Fibroblast of skin of right biceps (primary cell): ENCODE measurements at places on chromosomes 16 and 17.

GRCh38 chr17:48611681-48612455 is 1.1 kb upstream of the HOXB7 start:
- no peak for DNase-seq

DNA sequence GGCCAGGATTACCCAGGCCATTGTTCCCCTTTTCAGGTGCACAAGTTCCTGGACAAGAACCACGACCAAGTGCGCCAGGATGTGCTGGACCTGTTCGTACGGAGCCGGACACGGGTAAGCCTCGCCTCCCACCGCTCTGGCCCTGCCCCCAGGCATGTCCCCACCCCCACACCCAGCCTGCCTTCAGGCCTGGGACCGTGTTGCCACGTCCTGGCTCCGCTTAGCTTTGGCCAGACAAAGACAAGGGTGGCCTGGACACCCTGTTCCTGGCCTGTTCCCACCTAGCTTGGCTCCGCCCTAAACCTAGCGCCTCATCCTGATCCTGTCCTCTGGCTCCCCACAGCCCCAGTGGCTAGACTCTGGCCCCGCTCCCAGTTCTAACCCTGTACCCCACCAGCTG is 30.9 kb downstream of the MYO15A start:
- DNase-seq: no peak

DNA sequence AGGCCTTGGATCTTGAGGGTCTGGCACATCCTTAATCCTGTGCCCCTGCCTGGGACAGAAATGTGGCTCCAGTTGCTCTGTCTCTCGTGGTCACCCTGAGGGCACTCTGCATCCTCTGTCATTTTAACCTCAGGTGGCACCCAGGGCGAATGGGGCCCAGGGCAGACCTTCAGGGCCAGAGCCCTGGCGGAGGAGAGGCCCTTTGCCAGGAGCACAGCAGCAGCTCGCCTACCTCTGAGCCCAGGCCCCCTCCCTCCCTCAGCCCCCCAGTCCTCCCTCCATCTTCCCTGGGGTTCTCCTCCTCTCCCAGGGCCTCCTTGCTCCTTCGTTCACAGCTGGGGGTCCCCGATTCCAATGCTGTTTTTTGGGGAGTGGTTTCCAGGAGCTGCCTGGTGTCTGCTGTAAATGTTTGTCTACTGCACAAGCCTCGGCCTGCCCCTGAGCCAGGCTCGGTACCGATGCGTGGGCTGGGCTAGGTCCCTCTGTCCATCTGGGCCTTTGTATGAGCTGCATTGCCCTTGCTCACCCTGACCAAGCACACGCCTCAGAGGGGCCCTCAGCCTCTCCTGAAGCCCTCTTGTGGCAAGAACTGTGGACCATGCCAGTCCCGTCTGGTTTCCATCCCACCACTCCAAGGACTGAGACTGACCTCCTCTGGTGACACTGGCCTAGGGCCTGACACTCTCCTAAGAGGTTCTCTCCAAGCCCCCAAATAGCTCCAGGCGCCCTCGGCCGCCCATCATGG is 4.0 kb upstream of the ADGRG3 start:
- DNase-seq: no peak

- no peak for DNase-seq
These were observed 142.5 kb downstream of the CMIP start for GRCh38 chr16:81586977-81587625.

DNA sequence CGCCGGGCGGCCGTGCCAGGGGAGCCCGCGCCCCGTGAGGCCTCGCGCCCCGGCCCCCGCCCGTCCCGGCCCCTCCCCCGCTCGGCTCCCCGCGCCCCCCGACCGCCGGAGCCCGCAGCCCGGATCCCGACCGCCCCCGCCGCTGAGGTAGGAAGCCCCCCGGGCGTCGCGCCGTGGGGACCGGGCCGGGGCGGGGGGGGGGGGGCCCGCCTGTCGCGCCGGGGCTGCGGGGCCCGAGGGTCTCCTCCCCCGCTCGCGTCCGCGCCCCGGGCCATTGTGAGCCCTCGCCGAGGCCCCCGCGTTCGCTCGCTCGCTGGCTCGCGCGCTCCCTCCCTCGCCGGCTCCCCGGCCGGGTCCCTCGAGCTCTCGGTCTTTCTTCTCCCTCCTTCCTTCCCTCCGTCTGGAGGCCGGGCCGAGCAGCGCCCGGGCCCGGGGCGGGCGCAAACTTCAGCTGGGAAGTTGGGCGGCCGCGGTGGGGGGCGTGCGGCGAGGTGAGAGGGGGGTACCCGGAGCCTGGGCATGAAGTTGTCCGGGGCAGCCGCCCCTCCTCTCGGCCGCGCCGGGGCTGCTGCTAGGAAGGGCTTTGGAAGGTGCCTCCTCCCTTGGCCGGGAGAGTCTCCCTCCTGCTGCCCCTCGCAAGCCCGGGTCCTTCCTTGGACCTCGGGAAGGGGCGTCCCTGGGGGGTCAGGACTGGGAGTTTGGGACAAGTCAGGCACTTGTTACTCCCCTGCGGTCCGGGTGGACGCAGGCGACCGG is 419 bp downstream of the GLIS2 start:
- peak; percentile 37 for DNase-seq
